ENCODE measurements at places on chromosomes 6 and 20.

GRCh38 chr20:57108742-57109570, 157.5 kb downstream of the BMP7 start:
- DNase-seq: no peak

- peak; percentile 90 for DNase-seq
These were observed at the start of gene HMGN4 for GRCh38 chr6:26537846-26538571. HMGN4 (plus strand) TSS chr6:26538366; CDS start chr6:26545207, 6,841 bp downstream.

DNA sequence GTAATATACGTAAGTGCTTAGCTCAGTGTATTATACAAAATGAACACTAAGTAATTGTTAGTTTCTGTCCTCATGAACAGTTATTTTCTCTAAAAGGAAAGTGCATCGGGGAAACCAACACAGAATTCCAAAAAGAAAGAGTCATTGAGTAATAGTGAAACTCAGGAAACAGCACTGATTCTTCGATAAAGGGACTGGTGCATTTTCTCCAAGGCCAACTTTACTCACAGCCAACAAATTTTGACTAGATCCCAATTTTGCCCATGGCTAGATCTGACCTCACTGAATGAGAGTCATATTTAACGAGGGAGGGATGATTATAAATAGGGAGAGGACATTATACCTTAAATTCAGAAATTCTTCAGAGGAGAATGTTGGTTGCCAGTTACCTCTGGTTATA, 390.9 kb upstream of the NRSN1 start:
- no peak for DNase-seq

GRCh38 chr6:162217811-162218493, 509.6 kb downstream of the PRKN start:
- no peak for DNase-seq

DNA sequence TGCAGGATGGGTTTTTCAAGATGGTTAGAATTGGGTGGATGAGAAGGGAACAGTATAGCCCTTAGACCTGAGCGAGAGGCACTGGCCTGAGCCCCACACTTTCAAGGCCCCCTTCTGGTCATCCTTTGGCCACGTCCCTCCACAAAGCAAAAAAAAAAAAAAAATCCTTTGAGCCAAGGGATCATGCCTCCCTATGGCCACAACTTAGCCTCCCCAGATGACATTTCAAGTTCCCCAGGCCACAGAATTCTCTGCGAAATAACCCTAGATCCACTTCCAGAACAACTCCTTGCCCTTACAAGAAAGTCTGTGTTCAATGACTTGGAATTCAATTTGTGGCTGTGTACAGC, 30.4 kb downstream of the ELOVL2 start:
- no peak for DNase-seq
